ENCODE measurements at places on chromosomes 1 and 21. TPM values are rescaled to one million over a fixed set of nuclear protein-coding genes. Genes with fewer than 3 reads are reported as not detected.

DNA sequence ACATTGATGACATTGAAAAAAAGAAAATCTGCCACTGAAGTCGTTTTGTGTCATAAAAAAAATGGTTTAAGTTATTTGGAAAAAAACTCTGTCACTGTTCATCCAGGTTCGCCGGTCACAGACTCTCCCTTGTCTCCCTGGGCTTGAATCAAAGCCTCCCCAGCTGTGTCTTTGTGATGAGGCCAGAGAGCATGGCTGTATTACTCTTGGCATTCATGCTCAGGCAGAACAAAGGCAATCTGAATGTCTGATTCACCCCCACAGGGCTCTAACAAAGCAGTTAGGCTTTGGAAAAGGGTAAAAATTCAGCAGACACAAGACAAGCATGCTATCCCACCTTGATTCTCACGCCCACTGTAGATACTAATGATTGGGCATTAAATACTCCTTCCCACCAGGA, 304.3 kb upstream of the PLD5 start:
- no peak for DNase-seq

- no peak for DNase-seq
Observed at GRCh38 chr1:14939527-14940284, 213.8 kb upstream of the TMEM51 start.

- DNase-seq = no peak
Observed at GRCh38 chr1:85088408-85088784, 40.1 kb upstream of the MCOLN3 start.

DNA sequence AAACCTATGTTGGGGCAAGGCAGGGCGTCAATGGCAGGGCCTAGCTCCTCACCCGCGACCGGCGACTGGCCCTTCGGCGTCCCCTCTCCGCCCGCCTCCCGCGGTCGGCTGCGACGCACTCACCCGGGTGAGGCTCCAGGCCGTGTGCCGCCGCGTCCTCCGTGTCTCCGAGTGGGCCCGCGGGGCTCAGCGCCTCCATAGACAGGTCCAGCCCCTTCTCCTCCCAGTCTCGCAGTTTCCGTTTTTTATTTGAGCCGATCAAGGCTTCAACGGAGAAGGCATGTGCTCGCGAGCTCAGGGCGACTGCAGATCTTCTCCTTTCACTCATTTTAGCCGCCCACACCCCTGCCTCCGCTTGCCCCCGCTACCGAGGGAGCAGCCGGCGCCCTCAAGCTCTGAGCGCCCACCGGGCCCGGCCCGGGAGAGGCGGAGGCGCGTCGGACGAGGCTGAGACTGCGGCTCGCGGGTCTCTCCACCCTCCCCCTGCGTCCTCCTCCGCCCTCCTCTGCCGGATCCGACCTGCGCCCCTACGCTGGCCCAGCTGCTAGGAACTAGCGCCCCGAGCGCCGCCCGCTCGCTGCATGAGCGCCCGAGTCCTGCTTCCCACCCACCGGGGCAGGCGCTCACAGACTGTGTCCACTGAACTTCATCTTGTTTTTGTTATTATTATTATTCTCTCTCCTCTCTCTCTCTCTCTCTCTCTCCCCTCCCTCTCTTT, 516 bp downstream of the TBX15 start:
- DNase-seq = peak; percentile 56

DNA sequence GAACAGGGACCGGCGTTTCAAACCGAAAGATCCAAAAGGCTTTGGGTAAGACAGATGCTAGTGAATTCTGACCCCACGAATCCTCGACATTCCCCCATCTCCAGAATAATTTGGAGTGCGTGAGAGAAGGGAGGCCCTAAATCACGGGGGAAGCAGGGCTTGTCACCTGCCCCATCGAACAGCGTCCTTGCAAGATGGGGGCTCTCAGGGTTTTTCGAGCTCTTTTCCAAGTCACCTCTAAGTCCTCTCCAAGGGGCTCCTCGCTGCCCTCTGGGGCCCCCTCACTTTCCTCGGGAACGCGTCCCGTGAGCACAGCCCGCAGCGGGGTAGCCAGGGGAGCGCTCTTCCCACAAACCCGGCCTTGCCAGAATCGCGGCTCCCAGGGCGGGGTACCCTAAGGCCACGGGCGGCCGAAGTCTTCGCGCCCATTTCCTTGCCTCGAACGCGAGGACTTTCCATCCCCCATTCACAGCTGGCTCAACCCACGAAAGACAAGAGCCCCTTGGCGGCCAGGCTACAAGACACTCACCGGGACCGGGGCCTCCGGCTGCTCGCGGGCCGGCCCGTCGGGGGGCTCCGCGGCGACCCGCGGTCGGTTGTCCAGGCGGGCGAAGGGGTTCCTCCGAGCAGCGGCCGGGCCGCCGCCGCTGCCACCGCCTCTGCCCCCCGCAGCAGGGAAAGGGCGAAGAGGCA, 546 bp downstream of the DONSON start:
- DNase-seq = no peak

DNA sequence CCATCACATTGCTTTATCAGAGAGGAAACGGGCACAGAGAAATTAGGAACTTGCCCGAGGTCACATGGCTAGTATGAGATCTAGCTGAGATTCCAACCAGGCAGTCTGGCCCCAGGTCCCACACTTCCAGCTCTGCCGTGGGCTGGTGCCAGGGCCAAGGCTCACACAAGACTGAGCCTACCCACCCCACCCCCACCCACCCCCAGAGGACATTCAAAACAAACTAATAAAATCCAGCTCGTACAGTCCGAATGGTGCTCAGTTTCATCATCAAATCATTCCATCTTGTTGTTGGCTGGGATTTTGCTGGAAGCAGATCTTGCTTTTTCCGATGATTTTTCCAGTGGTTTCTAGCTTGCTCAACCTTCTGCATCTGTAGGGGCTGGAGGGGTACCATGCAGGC, 27.9 kb downstream of the MATN1 start:
- DNase-seq = no peak

DNA sequence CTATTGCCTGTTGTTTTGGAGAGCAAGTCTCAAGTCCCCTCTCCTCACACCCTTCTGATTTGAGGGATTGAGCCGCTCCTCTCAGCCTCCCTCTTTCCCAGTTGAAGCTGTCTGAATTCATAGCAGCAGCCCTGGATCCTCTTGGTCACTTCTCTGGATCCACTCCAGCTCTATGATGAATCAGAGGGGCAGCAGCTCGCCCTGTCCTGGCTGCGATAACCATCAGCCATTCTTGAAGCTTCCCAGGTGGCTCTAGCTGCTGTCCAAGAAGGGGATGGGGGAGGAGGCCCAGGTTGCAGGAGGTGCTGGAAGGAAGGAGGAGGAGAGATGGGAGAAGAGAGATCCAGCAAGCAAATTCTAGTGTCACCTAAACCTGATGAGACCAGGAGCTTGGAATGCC, 31.3 kb downstream of the WNT4 start:
- DNase-seq = no peak

DNA sequence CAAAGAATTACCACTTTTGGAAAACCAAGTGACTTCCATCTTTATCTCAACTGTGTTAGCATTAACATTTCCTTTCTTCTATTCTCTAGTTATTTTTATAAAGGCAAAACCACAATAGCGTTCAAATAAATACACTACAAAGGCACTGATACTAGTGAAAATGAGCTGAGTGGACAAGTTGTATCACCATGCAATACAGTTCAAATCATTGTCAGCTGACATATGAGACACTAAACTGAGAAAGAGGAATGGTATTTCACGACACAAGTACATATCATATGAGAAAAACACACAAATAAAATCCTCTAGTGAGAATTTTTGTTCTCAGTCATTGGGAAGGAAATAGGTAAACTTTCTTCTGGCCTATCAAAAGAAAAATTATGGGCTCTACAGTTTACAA, 26.2 kb downstream of the ENAH start:
- no peak for DNase-seq

DNA sequence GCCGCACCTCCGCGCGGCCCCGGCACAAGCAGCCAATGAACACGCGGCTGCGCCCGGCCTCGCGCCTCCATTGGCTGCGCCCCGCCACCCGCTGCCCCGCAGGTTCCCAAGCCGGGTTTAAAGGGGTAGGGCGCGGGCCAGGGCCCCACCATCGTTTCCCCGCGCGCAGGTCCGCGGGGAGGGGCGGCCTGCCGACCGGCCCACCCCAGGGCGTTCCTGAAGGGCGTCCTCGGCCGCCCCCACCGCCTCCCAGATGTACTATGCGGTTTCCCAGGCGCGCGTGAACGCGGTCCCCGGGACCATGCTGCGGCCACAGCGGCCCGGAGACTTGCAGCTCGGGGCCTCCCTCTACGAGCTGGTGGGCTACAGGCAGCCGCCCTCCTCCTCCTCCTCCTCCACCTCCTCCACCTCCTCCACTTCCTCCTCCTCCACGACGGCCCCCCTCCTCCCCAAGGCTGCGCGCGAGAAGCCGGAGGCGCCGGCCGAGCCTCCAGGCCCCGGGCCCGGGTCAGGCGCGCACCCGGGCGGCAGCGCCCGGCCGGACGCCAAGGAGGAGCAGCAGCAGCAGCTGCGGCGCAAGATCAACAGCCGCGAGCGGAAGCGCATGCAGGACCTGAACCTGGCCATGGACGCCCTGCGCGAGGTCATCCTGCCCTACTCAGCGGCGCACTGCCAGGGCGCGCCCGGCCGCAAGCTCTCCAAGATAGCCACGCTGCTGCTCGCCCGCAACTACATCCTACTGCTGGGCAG, at the start of gene OLIG1:
Gene OLIG1, plus strand, starts transcription at position 148 of the 750 bp plus-strand sequence. Its CDS starts 106 bp downstream, at position 254.
- no peak for DNase-seq

DNA sequence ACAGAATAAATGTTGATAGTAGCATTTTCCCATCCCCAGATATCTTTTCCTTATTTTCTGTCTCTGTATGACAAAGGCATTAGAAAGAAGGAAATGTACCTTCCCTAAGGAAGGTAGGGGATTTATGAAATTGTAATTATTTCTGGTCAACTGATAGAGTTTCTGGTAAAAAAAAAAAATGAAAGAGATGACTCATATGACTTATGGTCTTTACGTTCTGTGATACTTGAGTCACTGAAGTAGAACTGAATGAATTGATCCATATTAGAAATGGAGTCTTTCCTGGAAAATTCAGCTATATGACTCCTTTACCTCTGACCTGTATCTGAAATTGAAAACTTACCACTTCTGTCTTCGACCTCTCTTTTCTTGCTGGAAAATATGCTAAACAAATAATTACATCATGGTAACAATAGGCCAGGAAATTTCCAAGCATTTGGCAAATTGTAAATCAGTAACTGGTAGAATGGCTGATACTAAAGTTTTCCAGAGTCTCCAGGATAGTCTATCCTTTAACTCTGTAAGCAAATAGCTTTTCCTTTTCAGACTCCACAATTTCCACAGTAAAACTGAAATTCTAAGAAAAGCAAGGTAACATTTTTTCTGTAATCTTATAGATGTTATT, 364.3 kb upstream of the PTBP2 start:
- no peak for DNase-seq

GRCh38 chr1:110144366-110144765, 5.9 kb upstream of the SLC6A17 start:
- DNase-seq = no peak

GRCh38 chr1:156259805-156260204, 11.9 kb upstream of the PAQR6 start:
- DNase-seq = no peak

GRCh38 chr21:15682186-15682895, 47.4 kb upstream of the USP25 start:
- DNase-seq = no peak

- DNase-seq = no peak
Observed at GRCh38 chr1:212450331-212450881, 17.7 kb downstream of the NENF start.

DNA sequence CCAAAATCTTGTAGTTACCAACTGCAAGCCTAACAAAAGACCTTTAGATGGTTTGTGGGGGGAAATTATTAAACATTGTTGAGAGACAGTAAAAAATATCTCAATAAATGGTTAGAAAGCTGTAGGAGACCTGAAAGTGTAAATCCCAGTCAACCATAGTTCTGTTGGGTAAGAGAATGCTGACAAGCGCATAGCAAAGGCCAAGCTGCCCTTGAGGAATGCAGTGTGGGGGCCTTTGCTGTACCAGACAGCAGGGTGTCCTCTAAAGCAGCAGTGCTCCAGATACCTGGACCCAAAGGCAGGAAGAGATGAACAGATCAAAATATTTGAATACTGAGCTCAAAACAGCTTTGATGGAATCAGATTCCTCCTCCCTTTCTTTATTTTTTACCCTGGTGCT, 54.6 kb downstream of the OBSCN start:
- no peak for DNase-seq

DNA sequence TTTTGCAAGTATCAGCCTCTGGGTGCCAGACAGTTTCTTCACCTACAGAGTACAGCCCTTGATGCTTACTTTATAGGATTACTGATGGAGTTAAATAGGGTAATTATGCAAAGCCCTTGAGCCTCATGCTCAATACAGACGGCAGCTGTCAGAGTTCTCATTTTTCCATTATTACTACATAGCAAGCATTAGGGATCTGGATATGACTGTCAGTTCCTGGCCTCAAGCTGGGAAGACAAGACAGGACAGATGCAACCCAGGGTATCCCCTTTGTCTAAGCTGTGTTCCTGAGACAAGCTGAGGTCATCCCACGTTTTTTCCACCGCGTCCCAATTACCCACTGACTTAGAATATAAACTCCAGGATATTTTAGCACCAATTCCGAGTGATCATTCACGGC, 94.4 kb downstream of the SLC35F3 start:
- DNase-seq = no peak

Gene PRKACB
- total RNA-seq = 18.7 TPM

Gene NRAS
- 12.8 TPM for total RNA-seq

Gene NIT1
- 31.7 TPM for total RNA-seq
